Suppressor macrophage treated with lipopolysaccharide for 4 hours (primary cell): ENCODE measurements at places on chromosomes 6 and 20.

DNA sequence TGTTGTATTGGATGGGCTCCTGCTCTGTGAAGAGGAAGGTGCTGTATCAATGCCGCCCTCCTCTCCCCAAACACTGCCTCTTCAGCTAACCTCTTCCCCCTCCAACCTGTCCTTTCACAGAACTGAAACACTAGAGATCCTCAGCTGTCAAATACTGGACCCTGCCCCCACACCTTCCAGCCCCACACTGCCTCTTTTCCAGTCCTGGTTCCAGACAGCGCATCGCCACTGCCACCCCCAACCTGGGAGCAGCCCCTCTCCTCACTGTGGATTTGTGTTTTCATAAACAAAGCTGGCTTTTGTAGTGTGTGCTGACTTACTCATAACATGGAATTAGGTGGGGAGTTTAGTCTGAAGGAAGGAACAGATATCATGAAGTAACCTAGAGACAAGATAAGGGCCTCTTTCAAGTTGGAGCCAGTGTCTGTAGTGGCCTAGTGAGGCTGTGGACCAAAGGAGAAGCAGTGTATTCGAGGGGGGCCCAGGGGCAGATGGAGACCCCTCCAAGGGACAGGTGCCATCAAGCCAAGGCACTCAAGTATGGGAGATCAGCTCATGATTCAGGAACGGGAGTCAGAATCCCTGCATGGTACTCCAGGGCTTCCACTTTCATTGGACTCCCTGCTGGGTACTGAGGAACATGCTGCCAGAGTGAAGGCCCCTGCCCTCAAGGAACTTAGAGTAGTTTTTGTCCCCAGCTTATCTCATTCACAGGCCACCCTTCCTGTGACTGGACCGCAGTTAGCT lies 2.1 kb downstream of the SCUBE3 start:
- DNase-seq: no peak

GRCh38 chr6:38391206-38391605 lies 248.5 kb downstream of the BTBD9 start:
- no peak for DNase-seq

DNA sequence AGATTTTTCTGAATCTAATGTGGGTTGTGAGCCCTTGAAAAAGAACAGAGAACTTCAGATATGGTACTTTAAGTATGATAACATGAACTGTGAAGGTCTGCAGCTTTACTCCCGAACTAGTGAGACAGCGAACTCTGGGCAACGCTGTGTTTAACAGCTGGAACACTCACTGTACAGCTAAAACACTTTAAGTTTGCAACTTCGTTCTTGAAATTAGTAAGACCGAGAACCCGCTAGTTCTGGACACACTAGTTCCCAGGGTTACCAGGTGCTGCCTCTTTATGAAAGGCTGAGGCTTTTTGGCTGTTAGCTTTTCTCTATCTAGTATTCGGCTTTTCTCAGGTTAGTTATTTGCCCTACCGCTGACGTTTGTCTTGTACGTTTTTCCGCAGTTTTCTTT lies 52.9 kb downstream of the RIOK1 start:
- no peak for DNase-seq

DNA sequence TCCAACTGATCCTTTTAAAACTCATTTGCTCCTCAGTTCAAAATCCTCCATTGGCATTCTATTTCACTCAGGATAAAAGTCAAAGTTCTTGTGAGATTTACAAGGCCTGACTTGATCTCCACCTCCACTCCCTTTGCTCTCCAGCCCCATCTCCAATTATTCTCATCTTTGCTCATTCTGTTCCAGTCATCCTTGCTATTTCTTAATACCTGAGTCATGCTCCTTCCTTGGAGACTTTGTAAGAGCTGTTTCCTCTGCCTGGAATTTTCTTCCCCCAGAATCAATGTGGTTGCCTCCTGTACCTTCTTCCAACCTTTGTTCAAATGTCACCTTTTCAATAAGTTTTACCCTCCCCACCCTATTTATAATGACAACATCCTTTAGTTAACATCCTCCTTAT lies 373.5 kb downstream of the HTR1B start:
- DNase-seq: no peak

- no peak for DNase-seq
These were observed 2.1 kb downstream of the TNFRSF21 start for GRCh38 chr6:47307362-47308197.

GRCh38 chr6:129749749-129750120 lies 39.8 kb upstream of the ARHGAP18 start:
- DNase-seq: peak; percentile 38

GRCh38 chr6:349491-349921 lies 42.0 kb upstream of the IRF4 start:
- no peak for DNase-seq

DNA sequence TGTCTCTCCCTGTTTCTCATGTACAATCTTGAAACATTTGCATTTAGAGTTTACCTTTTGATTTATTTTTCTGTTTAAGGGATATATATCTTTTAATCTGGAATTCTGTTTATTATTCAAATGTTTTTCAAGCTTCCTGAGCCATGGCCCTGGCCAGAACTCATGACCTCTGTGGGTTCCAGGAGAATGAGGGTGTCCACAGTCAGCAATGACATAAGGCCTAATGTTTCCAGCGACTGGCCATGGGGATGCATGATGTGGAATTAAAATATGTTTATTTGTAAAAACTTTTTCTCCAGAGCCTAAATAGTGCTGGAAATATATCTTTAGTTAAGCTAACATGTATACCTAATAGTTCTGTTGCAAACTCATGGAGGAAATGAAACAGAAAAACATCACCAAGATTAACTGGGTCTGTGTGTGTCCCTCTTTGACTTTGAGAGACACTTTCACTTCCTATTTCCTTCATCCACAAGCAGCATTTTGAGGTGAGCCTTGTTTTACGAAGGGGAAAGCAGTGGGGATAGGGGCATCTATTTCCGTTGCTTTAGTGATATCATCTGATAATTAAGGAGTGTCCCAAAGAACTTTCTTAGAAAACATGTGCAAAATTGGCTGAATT lies 87.6 kb downstream of the SMOC2 start:
- DNase-seq: no peak

DNA sequence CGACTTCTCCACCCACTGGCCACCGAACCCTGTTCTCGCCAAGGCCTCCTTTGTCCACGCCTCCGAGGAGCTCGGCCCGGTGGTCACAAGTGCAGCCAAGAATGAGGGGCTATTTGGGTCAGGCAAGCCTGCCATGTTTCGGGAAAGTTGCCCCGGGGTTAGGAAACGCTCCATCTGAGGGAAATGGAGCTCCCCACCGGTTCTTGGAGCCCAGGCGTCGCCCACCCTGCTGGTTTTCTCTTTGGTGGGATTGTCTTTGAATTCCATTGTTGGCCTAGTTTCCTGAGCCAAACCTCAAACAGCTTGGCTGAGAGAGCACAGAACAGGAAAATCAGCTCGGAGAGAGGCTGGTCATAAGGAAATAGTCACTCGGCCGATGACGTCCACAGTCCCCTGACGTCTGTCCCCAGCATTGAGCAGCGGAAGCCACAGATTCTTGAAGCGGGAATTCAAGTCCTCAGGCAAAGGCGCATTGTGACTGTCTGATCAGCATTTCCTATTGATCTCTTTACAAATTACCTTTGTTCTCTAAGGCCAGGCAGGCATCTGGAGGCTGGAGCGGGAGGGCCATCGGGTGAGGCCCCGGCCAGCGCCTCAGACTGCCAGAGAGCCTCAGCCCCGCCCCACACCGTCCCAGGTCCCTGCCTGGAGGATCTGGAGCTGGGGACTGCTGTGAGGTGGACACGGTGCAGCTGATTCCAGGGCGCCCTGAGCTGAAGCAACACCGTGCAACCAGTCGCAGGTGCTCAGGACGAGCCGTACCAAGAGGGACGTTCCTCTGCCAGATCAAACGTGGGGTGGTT lies 138.6 kb downstream of the DLL1 start:
- DNase-seq: peak; percentile 73

DNA sequence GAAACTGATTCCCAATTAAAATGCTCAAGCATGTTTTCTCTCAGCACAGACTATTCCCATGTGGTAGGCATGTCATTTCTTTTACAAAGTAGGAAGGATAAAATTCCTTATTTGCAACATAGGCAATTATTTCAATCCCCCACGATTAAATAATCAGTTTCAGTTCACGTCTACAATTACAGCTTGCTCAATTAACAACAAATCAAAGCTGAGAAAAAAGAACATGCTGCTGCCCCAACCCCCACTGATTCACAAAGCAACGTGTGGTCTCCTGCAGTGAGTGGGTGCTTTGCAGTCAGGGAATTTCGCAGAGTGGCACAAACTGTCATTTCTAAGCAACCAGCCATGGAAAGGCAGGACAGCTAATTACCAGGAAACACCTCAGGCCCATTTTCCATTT lies 17.0 kb downstream of the RNASET2 start:
- DNase-seq: peak; percentile 33
